ENCODE measurements at places on chromosomes 3 and 15.

- DNase-seq = peak; percentile 31
Observed at GRCh38 chr3:45841420-45841756, 531 bp downstream of the LZTFL1 start.

GRCh38 chr3:86618706-86619105 lies 372.2 kb downstream of the VGLL3 start:
- no peak for DNase-seq

GRCh38 chr3:32062950-32063582 lies 43.4 kb upstream of the GPD1L start:
- no peak for DNase-seq

DNA sequence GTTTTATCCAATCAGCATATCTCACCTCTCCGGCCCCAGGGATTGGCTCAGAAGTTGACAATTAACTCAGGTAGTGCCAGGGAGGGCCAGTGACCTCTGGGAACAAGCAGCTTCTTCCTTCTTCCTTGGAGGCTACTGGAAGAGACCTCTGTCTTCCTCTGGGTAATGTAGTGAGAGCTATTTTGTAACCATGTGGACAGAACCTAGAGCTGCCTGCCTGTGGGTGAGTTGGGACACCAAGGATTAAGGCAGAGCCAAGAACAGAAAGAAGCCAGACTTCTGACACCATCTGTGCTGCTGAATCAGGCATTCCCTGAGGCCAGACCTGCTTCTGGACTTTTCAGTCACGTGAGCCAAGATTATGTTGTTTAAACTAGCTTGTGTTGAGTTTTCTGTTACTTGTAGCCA lies 5.9 kb upstream of the NDUFAF1 start:
- DNase-seq = peak; percentile 54

DNA sequence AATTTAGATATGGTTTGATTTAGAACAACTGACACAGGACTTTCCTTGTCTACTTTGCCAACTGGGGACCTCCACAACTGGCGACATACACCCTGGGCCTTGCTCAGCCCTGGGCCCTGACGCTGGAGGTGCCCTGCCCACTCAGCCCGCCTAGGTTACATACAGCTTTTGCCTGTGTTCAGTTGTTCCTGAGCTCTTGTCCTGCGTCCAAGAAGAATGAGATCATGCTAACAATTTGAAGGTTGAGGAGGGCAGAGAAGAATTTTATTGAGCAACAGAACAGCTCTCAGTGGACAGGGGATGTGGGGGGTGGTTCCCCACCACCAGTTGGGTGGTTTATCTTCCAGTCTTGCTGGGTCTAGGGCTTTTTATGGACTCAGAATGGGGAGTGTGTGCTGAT lies 67.9 kb downstream of the IQCH start:
- DNase-seq = peak; percentile 15

DNA sequence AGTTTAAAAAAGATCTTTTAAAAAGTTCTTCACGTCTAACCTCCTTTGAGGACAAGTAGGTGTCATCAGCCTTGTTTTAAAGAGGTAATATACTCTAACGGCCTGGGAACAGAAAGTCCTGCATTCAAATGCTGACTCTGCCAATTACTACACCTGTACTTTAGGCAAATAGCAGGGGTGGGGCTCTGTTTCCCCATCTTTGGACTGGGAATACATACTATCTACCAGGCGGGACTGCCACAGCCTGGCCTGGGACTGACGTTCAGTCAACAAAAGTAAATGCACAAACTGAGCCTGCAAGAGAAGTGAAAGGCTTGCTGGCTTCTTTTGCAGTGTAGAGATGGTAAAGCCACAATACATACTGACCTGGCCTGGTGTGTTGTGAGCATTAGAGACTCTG lies 107.6 kb upstream of the SPATA12 start:
- no peak for DNase-seq

DNA sequence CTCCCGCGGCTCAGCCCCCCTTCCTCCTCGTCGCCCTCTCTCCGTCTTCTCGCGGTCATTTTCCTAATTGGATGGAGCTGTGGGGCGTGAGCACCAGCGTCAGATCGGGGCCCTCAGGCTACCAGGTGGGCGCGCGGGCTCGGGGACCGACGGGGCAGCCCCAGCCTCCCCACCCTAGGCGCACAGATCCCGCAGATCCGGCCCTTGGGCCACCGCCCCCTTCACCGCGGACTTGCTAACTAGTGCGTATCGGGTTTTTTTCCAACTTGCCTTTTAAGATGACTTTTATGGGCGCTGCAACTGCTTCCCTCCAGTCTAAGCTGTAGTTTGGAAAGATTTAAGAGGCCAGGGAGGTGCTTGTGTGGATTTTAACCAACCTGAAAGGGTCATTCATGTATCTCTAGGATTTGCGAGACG lies 1.3 kb downstream of the ZNF710 start:
- DNase-seq = peak; percentile 50

GRCh38 chr3:146892041-146892440 lies 286.9 kb upstream of the PLSCR5 start:
- no peak for DNase-seq

GRCh38 chr3:179156170-179156569 lies 8.0 kb downstream of the PIK3CA start:
- no peak for DNase-seq

- DNase-seq = no peak
Observed at GRCh38 chr3:24367216-24367615, 127.4 kb downstream of the THRB start.

DNA sequence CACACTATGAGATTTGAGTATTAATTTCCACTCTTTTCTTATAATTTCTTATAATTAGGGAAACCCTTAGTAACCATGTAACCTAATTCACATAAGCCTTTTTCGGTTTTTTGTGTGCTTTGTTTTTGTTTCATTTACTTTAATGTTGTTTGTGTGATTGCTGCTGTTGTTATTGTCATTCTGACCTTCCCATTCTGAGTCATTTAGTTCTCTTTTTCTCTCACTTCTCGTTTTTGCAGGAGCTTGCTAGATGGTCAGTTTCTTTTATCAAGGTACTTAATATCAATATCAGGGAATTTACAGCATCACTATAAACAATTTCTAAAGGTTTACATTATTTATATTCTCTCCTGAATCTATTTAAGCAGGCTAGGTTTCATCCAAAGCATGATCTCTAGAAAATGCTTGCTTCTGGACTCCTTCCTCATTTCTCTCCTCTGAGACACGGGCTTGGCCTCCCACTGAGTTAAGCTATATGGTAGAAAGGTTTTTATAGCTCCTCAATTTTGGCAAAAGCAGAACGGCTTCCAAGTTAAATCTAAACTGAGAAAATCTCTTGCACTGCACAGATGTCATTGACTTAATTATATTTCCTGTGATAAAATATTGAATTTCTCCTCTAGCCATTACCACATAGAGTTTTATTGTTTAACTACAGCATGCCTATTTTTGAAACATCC lies 534.2 kb downstream of the NSUN3 start:
- DNase-seq = no peak

GRCh38 chr15:75578948-75579920 lies at the start of gene PTPN9:
TSS of gene PTPN9 (minus strand) at chr15:75579315. CDS start at chr15:75578776, 539 bp downstream.
- peak; percentile 83 for DNase-seq

DNA sequence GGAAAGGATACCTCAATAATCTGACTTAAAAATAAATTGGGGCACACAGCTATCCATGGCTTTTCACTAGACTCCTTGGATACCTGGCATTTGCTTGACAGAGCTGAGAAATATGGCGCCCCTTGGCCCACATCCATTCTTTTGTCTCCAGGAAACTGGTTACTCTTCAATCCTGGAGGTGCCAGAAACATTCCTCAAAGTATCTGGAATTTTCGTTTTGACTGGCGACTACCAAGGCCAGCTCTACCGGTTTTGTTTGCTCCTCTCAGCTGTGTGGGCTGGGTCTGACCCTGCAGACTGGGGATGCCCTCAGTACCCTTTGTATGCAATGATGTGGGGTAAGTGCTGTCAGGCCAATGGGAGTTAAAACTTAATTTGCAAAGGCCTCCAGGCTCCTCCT lies 27.0 kb downstream of the KATNBL1 start:
- no peak for DNase-seq

- no peak for DNase-seq
Observed at GRCh38 chr3:140092848-140093536, 158.0 kb downstream of the CLSTN2 start.

DNA sequence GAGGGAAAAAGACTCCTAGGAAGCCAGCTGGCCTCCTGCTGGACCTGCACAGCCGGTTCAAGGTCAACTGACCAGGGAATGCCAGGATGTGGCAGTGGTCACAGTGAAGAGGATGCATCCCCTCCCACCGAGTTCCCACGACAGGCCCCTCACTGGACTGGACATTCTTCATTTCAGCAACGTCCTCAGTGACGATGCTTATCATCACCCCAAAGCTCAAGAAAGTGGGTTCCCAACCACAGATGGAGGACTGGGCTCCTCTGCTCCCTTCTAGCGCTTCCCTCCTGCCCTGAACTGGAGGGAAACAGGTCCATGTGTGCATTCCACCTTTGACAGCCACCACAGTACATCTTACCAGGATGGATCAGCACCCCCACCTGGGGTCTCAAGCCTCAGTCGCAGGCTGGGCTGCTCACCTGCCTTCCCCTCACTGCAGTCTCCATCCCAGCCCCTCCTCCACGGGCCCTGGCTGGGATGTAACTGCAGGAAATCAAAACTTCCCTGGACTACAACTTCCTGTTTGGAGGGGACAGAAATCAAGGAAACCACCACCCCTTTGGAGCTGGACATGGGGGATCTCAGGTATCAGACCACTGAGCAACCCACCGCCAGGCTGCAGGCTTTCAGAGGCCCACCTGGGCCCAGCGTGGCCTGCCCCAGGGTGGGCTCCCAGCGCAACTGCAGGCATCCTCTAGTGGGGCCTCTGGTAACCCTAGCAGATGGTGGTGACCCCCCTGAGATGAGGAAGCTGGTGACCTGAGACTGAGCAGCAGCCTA lies 7.3 kb downstream of the CALML4 start:
- no peak for DNase-seq

DNA sequence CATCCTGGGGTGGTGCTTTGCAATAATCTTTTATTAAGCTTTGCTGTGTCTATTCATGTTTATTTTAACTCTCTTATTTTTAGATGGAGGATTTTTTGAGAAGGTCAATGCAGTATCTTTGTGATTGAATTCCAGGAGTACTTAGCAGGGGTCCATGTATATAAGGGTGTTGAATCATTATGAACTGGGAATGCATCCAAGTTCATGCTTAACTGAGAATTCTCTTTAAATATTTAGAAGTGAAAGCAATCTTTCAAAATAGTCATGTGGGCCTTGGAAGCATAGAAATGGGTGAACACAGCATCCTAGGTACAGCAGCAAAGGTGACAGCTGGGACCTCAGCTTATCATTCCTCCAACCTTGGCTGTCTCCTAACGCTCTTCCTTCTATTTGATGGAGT lies 27.3 kb downstream of the SPTSSB start:
- peak; percentile 66 for DNase-seq

GRCh38 chr15:72820278-72820677 lies 36.7 kb upstream of the ADPGK start:
- no peak for DNase-seq

GRCh38 chr15:88401996-88402656 lies 65.1 kb downstream of the MRPL46 start:
- no peak for DNase-seq

GRCh38 chr3:122092460-122093165 lies 37.5 kb downstream of the CD86 start:
- peak; percentile 51 for DNase-seq

- no peak for DNase-seq
Observed at GRCh38 chr3:56291244-56291680, 177.0 kb downstream of the ERC2 start.

DNA sequence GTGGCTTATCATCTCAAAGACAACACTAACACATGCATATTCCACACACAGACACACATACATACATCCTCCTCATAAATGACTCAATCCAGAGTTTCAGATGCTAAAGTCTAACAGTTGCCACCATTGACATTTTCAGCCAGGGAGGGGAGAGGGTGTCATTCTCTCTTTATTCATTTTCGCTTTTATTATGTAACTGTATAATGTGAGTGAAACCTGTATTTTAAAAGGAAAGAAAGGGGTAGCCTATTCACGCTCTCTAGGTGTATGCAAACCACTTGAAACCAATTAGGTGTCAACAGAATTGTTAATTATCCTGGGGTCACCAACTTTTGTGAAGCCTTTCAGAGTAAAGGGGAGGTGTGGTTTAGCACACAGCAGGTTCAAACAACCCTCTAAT lies 1282.9 kb downstream of the ROBO2 start:
- no peak for DNase-seq

- no peak for DNase-seq
Observed at GRCh38 chr3:114538211-114538610, 244.4 kb downstream of the TIGIT start.

DNA sequence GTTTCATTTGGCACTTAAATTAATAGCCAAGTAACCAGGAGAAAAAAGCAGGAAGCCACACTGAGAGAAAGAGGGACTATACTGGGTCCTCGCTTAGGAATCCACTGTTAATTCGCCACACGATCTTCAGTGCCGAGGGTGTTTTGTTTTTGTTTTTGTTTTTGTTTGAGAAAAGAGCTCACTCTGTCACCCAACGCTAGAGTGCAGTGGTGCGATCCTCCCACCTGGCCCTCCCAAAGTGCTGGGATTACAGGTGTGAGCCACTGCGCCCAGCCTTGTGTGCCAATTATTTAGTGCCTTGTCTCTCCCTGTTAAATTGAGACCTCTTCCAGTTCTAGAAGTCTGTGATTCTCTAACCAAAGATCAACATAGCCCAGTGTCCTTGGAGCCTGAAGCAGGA lies 53.8 kb upstream of the TPM1 start:
- no peak for DNase-seq

- no peak for DNase-seq
Observed at GRCh38 chr3:70833239-70833960, 521.0 kb upstream of the MDFIC2 start.

DNA sequence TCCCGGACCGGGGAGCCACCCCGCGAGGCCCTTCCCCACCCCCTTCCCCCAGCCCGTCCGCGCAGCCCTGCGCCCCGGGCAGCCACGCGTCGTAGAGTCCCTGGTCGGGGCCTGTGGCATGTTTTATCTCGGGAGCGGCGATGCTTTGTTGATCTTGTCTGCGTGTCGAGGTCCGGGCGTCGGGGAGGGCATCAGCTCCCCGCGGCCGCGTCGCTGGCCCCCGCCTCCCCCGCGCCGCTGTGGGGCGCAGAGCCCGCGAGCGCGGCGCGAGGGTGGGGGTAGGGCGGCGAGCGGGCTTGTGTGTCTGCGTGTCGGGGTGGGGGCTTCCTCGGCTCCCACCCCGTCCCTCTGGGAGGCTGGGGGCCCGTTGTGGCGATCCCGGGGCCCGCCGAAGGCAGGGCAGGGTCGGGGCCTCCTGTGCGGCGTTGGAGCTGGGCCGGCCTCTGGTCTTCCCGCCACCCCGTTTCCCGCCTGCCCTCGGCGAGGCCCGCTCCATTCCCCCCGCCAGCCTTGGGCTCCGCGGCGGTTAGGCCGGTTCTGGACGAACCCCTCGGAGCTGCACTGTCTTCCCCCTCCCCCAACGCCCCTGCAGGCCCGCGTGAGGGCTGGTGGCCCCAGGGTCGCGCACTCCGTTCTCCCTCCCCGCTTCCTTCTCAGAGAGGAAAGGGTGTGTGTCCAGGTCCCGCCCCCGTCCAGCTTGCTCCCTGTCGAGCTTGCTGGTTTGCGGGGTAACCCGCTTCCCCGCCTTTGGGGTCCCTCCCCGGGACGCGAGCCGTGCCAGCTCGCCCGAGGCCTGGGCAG lies 695 bp downstream of the GMPS start:
- peak; percentile 56 for DNase-seq

- DNase-seq = peak; percentile 92
Observed at GRCh38 chr3:194137008-194137505, 1.1 kb downstream of the HES1 start.

- peak; percentile 9 for DNase-seq
Observed at GRCh38 chr3:104642827-104643226, 723.9 kb upstream of the ALCAM start.

Measured in EH (cell line).